Tongue (tissue), 3 donors: ENCODE measurements at places on chromosomes 16 and 17. TPM values are rescaled to one million over a fixed set of nuclear protein-coding genes. Genes with fewer than 3 reads are reported as not detected.

The SPG7 gene
- 123 TPM for total RNA-seq

The BCL6B gene
- 14.9 TPM for total RNA-seq

The RNF222 gene
- total RNA-seq = 0.21 TPM

The ATP2A1 gene
- total RNA-seq = 850 TPM

The BTBD17 gene
- 0.72 TPM for total RNA-seq

The DNAI2 gene
- 0.21 TPM for total RNA-seq

The MT2A gene
- 3.0 TPM for total RNA-seq

The KRT32 gene
- not detected for total RNA-seq

The NOG gene
- 8.9 TPM for total RNA-seq

The C16orf96 gene
- 0.72 TPM for total RNA-seq

The SLC5A2 gene
- not detected for total RNA-seq

The LRRC37A gene
- total RNA-seq = 1.2 TPM

The FBXW10 gene
- total RNA-seq = 0.31 TPM

The PRKCB gene
- total RNA-seq = 6.7 TPM

The TLCD1 gene
- total RNA-seq = not detected

The CDH3 gene
- 16.3 TPM for total RNA-seq

The CDH1 gene
- 34.3 TPM for total RNA-seq

The BRICD5 gene
- total RNA-seq = 1.9 TPM

The LRRC75A gene
- 6.2 TPM for total RNA-seq

The WNT3 gene
- 1.4 TPM for total RNA-seq

The IL17C gene
- total RNA-seq = not detected

The TMEM100 gene
- total RNA-seq = 21.5 TPM

The ERI2 gene
- 25.7 TPM for total RNA-seq

The EMP2 gene
- 60.7 TPM for total RNA-seq

The KRTAP4-1 gene
- not detected for total RNA-seq

The CES3 gene
- 1.8 TPM for total RNA-seq

The CA4 gene
- total RNA-seq = 5.2 TPM

The MYL11 gene
- total RNA-seq = 9,092 TPM

The FOXC2 gene
- total RNA-seq = 1.0 TPM

The CCDC47 gene
- 102 TPM for total RNA-seq

The PRR15L gene
- total RNA-seq = 4.9 TPM

The MYO19 gene
- 54.2 TPM for total RNA-seq

The ABCC11 gene
- 0.41 TPM for total RNA-seq

The MTHFSD gene
- total RNA-seq = 15.7 TPM

The REXO5 gene
- total RNA-seq = 10.2 TPM

The EIF4A3 gene
- total RNA-seq = 88.5 TPM

The PLCG2 gene
- total RNA-seq = 10.4 TPM

The IGF2BP1 gene
- 4.5 TPM for total RNA-seq

The LITAFD gene
- not detected for total RNA-seq

The PLLP gene
- 1.9 TPM for total RNA-seq

The HNF1B gene
- not detected for total RNA-seq

The NUDT7 gene
- 4.4 TPM for total RNA-seq

The CRHR1 gene
- total RNA-seq = 0.41 TPM

The CRYBA1 gene
- not detected for total RNA-seq

The GLYR1 gene
- 42.0 TPM for total RNA-seq

The ZNF205 gene
- total RNA-seq = 11.4 TPM
